ENCODE measurements at places on chromosomes 6 and 20.
A peak's percentile ranks its signal among the peaks of the same experiment; 100 is the strongest.

- DNase-seq: no peak
Observed at GRCh38 chr6:159577564-159577963, 115.5 kb downstream of the SOD2 start.

GRCh38 chr6:69820438-69820837 is 23.6 kb upstream of the LMBRD1 start:
- no peak for DNase-seq

DNA sequence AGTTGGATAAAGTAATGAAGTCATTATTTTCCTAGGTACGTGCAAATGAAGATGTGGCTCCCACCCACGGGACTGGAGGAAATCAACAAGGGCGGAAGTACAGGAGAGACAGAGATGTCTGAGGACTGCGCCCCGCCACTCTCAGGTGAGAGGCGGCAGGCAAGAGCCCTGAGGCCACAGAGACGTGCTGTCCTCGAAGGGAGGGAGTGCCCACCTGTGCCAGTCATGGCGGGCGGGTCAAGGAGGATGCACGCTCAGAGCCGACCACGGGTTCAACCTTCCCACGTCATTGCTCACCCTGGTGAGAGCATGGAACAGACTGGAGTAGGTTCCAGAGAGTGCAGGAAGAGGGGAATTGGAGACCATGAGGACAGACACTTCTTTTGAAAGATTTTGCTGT is 12.7 kb downstream of the CST8 start:
- no peak for DNase-seq

- peak; percentile 91 for DNase-seq
Observed at GRCh38 chr6:30722280-30723112, 2.3 kb downstream of the TUBB start.

- DNase-seq: no peak
Observed at GRCh38 chr6:40472353-40472752, 114.8 kb downstream of the LRFN2 start.

DNA sequence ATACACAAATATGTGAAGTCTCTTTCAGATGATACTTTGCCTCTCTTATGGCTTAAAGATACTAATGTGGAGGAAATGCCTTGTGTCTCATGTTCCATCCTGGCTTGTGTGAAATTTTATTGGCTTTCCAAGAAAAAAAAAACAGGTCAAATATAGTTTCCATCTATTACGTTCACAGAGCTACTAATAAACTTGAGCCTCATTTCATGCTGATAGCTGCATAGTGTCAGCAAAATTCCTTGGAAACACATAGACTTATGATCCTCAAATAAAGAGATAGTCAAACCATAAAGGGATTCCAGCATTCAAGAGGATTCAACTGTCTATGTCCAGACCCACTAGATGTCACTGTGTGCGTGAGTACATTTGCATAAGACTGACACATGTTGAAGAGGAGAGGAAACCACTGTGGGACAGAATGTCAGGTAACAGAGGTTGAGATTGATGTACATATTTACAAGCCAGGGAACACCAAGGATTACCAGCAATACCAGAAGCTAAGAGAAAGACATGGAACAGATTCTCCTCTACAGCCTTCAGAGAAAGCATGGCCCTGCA is 266.6 kb downstream of the COL12A1 start:
- DNase-seq: no peak

- DNase-seq: peak; percentile 88
Observed at GRCh38 chr6:26205161-26205624, 118.0 kb downstream of the HFE start.

DNA sequence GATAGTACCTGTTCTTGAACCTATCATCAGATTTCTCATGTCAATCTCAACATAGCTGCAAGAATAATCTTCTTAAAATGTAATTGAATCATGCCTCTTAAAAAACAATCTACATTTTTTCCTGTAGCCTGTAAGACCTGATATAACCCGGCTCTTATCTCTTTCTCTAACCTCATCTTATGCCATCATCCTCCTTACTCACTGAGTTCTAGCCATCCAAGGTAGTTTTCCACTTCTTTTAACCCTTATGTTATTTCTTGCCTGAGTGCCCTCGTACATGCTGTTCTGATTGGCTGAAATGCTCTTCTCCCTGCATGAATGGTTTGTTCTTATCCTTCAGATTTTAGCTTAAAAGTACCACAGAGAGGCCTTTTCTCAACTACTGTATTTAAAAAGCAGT is 16.4 kb downstream of the SLC17A5 start:
- no peak for DNase-seq

GRCh38 chr6:30903236-30903635 is 4.8 kb upstream of the GTF2H4 start:
- no peak for DNase-seq

- no peak for DNase-seq
Observed at GRCh38 chr6:593907-594212, 63.0 kb downstream of the HUS1B start.

GRCh38 chr6:102026649-102027048 is 633.1 kb downstream of the GRIK2 start:
- no peak for DNase-seq

GRCh38 chr6:157093536-157093935 is 229.8 kb downstream of the TMEM242 start:
- DNase-seq: no peak

GRCh38 chr6:35360349-35361138 is 18.2 kb downstream of the PPARD start:
- no peak for DNase-seq

DNA sequence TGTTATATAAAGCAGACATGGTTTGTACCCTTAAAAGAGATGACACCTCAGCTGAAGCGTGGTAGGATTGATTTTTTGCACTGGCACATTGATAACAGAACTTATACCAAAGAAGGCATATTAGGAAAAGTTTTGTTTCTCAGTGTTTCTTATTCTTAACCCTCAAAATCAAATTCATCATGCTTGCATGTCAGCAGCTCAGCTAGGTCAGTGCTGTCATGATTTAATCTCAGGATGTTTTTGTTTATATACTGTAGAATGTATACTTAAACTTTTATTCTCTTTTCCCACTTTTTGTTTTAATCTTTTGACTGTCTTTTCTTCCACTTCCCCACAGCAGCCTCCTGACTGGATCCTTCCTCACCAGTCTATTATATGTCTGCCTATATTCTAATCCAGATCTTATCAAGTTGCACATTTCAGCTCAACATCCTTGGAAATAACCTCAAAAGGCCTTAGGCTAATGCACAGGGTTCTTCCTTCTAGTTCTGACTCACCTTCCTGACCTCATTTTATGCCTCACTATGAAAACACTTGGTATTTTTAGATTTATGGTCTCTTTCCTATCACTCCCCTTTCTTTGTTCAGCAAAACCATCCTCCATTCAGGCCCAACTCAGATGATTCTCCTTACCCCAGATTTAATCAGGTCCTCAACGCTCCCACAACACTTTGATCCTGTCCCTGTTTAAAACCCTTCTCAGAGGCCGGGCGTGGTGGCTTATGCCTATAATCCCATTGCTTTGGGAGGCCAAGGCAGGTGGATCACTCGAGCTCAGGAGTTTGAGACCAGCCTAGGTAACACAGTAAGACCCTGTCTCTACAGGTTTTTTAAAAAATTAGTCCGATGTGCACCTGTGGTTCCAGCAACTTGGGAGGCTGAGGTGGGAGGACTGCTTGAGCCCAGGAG is 7.2 kb downstream of the HEBP2 start:
- DNase-seq: no peak

- DNase-seq: no peak
Observed at GRCh38 chr6:113625850-113626249, 231.3 kb upstream of the MARCKS start.

GRCh38 chr6:28489366-28490204 is 26.0 kb downstream of the GPX6 start:
- DNase-seq: peak; percentile 67

- no peak for DNase-seq
Observed at GRCh38 chr20:52031563-52032303, 159.8 kb downstream of the ZFP64 start.

- no peak for DNase-seq
Observed at GRCh38 chr6:36643977-36644376, 34.5 kb upstream of the CDKN1A start.

DNA sequence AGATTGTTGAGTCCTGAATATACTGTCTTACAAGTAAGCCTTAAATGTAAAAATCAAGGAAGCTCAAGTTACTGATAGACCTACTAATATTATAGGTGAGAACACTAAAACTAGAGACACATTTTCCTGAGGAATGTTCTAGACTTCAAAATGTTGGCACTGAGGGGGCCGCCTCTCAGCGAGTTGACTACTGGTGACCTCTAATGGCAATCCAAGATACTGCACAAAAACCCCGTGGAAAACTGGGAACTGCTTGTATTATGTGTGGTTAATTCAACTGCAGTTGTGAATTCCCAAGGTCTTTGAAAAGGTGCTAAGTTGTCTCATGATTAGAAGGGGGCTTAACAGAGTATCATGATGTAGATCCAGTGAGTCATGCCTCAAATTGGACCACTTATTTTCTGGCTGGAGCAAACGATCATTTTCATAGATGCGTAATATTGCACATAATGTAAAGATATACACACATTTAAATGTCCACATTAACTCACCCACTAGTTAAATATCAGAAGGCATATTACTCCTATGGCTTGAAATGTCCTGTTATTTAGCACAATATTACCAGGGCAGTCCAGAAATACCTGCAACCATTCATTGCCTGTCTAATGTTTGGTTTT is 336.2 kb downstream of the FOXA2 start:
- no peak for DNase-seq

DNA sequence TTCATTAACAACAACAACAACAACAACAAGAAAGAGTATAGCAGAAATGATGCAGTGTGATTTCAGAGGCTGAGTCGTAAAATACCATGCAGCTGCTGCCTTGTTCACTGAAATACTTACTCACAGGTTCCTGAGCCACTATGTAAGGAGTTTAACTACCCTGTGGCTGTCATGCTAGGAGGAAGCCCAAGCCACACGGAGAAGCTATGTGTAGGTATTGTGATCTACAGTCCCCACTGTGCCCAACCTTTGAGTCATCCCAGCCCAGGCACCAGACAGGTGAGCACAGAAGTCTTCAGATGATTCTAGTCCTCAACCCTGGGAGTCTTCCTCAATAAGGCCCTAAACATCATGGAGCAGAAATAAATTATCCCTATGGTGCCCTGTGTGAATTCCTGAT is 14.6 kb upstream of the RALY start:
- DNase-seq: no peak

DNA sequence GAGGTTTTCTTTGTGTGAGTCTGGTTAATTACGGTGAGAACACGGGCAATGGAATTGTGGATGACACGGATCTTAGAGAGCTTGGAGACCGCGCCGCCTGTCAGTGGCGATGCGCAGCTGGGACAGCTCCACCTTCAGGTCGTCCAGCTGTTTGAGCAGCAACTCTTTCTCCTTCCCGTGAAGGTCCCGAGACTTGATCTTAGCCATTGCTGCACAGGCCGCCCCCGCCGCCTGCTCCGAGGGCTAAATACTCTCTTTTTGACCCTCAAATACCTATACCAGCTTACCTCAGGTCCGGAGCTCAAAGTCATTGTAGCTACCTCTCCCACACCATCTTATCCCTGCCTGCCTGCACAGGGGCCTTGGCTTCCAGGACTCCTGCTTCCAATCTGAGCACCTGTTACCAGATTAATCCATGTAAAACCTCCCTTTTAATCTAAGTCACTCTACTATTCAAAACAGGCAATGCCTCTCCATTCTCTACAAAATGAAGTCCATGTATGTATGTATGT is 100.2 kb downstream of the PREP start:
- no peak for DNase-seq

- DNase-seq: no peak
Observed at GRCh38 chr6:119523556-119523955, 174.0 kb upstream of the MAN1A1 start.
